ENCODE measurements at places on chromosomes 1 and 21.

GRCh38 chr1:48294656-48295055, 72.1 kb downstream of the SLC5A9 start:
- no peak for DNase-seq

- DNase-seq, result no peak
Observed at GRCh38 chr1:225768662-225769426, 8.8 kb upstream of the SRP9 start.

- no peak for DNase-seq
Observed at GRCh38 chr1:184567637-184568036, 180.8 kb downstream of the C1orf21 start.

- no peak for DNase-seq
Observed at GRCh38 chr1:77100875-77101274, 118.4 kb downstream of the PIGK start.

DNA sequence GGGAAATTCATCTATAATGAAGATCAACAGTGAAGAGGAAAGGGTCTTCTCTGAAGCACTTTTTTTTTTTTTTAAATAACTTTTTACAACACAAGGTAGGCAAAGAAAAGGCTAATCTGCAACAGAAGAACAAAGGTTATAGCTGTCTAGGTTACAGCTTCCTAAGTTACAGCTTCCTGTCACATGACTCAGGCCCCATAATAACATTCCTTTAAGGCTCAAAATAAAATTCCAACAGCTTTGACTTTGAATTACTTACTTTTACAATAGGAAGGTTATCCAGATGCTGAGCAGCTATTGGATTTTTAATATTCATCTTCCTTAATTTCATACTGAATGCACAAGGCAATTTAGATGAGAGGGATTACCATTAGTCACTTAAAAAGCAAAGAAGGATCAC, 40.4 kb upstream of the TMEM61 start:
- DNase-seq, result no peak

- DNase-seq, result no peak
Observed at GRCh38 chr1:58304346-58304975, 242.1 kb downstream of the OMA1 start.

All from activated CD4-positive, alpha-beta T cell treated with anti-CD3 and anti-CD28 coated beads, Interleukin-2, amount 10 ng/mL, durations not matched to agents 24 days and 14 days (primary cell).